ENCODE measurements at places on chromosomes 5 and 9.
A peak's percentile ranks its signal among the peaks of the same experiment; 100 is the strongest.

GRCh38 chr9:4009006-4009511 lies 290.8 kb downstream of the GLIS3 start:
- DNase-seq = no peak

DNA sequence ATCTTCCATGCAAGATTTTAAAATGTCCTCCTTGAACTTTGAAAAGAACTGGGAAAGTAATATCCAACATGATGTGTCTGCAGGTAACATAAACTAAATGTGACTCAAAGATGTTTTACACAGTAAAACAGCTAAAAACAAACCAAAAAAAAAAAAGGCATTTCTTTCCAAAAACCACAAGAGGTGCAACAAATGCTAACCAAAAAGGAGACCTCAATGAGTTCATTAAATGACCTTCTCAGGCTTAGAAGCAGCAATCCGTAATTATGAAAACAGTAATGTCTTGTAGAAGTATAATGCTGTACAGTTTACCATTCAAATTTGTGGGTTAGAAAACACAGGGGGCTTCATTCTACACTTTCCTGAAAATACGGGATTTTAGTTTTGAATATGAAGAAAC lies 2.5 kb downstream of the RNF145 start:
- no peak for DNase-seq

DNA sequence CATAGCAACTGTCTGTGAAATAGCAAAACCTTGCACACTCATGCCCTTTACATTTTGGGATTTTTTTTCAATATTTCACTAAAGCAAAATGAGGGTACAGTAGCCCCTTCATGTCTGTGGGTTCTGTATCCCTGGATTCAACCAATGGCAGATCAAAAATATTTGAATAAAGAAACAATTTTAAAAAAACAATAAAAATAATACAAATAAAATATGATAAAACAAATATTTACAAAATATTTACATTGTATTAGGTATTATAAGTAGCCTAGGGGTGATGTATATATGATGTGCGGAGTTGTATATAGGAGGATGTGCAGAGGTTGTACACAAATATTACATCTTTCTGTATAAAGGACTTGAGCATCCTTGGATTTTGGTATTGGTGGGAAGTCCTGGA lies 67.3 kb upstream of the CDH10 start:
- DNase-seq = no peak

- no peak for DNase-seq
Observed at GRCh38 chr5:79829260-79829659, 139.6 kb downstream of the CMYA5 start.

- no peak for DNase-seq
Observed at GRCh38 chr5:1550287-1551076, 26.7 kb upstream of the LPCAT1 start.

GRCh38 chr5:17185773-17186172 lies 31.7 kb upstream of the BASP1 start:
- no peak for DNase-seq

- peak; percentile 4 for DNase-seq
Observed at GRCh38 chr5:32522429-32523143, 62.8 kb upstream of the SUB1 start.

- no peak for DNase-seq
Observed at GRCh38 chr5:131589510-131590348, 45.3 kb downstream of the RAPGEF6 start.

DNA sequence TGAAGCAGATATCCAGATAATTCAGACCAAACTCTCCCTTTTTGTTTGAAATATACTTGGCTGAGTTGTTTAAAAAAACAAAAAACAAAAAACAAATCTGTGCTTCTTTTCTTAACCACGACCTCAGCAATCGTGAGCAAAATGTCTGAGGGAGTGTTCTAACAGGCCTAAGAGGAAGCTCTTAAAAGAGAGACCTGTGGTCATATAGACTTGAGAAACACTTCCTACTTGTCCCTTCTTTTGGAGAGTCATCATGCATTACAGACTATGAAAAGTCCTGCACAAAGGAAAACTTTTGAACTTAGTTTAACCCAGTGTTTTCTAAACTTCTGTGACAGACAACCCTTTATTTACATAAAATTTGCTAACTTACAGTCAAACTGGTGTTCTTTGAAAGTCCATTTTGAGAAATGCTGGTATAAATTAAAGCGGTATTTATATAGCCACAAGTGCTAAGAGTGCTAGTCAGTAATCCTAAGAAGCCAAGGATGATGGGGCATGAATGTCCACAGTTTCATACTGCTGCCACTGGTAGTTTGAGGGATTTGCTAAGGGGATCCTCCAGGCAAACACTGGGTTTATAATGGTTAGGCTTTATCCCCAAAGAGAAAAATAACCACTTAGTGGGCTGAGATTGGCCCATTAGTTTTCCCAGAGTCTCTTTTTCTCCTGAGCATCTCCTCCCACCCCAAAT lies 199.8 kb downstream of the LRRC70 start:
- no peak for DNase-seq

DNA sequence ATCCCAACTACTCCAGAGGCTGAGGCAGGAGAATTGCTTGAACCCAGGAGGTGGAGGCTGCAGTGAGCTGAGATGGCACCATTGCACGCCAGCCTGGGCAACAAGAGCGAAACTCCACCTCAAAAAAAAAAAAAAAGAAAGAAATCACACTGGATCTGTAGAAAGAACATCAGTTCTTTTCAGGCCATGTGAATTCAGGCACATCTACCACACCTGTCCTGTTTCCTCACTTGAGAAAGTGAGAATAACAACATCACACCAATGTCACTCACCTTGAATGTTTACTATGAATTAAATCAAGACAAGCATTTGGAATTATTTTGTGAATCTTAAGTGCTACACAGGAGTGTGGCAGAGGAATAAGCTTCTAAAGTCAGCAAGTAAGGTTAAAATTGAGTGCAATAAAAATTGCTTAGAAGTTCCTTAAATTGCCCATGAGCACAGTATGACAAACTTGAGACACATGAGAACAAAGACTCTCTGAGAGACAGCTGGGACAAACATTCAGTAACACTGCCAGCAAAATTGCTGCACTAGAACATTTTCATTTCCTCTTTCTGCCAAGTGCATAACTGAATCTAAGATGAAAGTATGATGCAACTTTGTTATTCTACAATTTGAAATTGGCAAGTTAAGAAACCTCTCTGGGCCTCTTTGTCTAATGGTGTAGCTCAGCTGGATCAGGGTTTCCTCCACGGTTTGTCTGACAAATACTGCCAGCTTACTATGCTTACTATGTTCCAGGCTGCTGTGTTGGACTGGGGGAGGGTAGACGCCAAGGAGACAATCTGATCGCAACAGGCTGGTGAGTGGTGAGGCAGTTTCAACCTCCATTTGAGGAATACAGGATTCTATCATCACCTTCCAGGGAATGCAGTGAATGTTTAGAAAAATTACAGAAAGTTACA lies 1.9 kb upstream of the RIC1 start:
- DNase-seq = no peak

Data from stimulated activated CD8-positive, alpha-beta memory T cell treated with anti-CD3 and anti-CD28 coated beads, Interleukin-4, amount 100 ng/mL, for 24 hours (primary cell).